ENCODE measurements at places on chromosomes 2 and 18.

DNA sequence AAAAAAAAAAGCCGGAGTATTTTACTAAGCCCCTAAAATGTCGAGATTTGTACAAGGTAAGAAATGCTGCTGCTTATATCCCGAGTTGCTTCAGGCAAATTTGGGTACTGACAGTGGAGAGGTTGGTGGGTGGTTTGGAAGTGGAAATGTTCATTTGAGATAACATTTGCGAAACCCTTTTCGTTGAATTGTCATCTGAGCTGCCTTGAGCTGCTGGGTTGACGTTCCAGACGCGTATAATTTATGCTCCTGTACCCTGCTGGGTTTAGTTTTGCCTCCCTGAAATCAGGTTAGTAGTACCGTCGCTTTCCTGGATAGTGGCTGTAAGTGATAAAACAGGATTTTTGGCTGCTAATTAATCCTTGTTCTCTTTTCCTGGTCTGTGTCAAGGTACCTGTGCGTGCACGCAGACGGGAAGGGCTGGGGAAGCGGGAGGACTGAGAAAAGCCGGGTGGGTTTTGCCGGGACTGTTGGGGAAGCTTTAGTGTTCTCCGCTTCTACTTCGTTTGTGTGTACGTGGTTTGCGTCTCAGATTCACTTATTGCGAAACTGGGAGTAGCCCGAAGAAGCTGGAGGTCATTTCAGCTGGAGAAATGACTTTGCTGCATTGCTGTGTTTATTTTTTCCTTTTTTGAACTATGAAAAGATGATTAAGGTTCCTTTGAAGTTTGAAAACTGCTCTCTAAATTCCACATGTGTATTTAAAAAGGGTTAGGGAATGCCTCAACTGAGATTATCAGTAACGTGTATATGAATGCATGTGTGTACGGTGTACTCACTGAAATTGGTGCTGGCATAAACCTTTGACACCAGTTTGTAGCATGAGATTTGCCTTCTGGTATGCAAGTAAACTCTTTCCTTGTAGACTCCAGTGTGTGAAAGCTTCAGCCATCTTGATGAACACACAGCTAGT lies 709 bp downstream of the UGP2 start:
- DNase-seq, result no peak

DNA sequence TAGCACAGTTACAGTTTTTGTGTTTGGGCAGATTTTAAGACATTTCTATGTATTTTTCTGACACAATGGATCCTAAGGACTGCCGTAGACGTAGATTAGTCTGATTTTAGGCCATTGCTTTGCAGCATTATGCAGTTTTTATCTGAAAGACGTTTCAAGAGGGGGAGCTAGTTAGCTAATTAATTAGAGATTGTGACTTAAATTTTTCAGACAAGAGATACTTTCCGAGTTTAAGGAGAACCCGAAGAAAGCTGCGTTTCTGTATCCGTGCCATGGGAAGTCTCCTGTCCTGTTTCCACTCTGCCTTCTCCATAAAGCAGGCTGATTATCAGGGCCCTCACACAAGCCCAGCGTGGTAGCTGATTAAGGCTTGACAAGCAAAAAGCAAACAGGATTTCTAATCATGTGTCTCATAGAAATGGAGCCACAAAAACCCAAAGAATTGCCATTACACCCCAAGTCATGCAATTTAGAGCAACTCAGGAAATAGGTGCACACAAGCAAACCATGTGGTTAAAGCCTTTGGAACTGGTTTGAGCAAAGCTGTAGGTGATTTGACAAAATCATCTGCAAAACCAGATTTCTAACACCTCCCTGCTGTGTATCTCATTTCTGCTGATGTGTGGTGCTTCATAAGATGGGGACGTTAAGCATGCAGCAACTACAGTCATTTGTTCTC lies 808.1 kb downstream of the RNF144A start:
- DNase-seq, result no peak

DNA sequence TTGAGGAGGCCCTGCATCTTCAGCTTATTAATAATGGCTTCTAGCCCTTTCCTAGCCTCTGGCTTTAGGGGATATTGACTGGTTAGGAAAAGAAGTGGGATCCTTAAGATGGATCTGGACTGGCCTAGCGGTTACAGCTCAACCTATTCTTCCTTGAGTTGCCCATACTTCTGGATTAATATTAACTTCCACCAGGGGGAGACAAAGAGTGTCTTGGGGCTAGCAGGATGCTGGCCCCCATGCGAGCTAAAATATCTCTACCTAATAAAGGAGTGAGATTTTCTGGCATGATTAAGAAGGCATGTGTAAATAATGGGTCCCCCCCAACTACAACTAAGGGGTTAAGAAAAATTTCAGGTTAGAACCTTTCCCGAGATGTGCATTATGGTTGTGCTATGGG lies 23.2 kb upstream of the PLA2R1 start:
- no peak for DNase-seq

DNA sequence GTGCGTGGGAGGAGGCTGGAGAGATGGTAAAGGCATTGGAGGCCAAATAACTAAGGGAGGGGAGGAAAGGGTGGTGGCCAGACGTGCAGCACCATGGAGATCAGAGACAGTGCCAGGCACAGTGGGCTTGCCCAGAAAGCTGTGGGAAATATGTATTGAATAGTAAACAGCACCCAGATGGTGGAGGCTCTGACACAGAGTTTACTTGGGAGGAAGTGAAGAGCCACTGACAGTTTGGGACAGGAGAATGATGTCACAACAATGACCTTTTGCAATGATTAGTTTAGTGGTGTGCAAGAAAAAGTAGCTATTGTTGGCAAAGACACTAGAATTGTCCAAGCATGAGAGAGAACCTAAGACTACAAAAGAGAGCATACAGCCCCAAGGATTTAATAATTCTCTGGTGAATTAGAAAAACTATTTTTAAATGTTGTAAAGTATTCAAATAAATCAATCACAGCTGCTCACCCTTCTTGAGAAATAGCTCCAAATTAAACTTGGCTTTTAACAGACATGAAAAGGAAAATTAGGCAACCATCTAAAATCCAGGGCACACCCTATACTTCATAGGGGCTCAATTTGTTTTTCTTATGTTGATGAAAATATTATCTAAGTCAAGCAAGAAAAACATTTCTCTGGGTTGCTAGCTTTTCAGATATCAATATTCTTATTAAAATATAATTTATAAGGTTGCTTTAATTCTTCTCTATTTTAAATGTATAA lies 458.7 kb upstream of the HNRNPA3 start:
- no peak for DNase-seq

DNA sequence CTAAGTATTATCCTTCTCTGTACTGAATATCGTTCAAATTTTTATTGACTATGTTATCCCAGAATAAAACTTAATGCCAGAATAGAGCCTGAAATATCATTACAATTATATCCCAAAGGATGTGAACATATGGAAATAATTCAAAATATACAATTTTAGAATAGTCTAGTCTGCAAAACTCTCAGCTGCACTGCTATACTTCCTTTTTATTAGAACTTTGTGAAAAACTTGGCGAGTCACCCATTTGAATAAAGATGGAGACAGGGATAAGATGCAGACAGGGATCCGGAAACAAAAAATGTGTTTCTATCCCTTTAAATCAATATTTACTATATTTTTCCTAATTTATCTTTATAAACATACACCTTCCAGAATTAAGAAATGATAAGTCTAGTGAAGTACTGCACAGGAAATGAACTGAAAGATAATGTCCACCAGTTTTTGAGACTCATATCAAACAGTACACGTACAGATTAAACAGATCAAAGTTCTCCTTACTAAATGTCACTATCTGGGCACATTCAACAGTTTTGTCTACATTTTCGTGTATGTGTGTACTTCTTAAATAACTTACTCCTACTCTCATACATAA lies 107.8 kb downstream of the MEP1B start:
- no peak for DNase-seq

- DNase-seq, result no peak
Measured at GRCh38 chr2:172375251-172375650, 52.1 kb upstream of the ITGA6 start.

DNA sequence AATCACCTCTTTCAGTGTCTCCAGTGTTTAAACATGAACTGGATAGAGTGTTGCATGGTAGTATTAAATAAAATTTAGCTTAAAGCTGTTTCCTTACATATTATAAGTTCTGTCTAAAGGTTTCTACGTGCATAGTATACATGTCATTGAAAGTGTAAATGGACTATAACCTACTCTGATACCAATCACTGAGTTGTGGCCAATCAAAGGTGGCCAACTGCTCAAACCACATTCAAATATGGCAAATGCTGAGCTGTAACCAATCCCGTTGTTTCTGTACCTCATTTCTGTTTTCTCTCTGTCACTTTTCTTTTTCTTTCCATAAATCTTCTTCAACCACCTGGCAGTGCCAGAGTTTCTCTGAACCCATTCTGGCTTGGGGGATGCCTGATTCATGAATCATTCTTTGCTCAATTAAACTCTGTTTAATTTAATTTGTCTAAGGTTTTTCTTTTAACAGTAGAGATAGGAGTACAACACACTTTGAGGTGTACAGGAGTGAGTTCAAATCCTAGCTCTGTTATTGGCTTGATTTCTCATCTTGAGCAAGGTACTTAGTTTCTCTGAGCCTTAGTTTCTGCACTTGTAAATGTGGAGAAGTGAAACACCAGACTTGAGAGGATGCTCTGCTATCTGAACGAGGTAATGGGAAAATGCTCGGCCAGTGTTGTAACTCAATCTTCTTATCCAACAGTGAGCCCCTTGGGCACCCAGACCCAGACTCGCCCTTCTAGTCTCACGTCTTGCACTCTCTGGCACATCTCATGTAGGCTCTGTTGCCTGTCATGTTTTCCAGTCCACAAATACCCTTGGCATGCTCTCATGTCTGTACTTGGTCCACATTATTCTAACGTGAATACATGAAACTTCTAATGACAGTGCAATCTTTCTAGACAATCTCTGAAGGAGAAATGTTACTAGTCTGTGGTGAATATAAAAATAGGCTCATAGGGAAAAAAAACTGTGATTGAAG lies 228.0 kb downstream of the PIK3C3 start:
- no peak for DNase-seq

- DNase-seq, result no peak
Measured at GRCh38 chr2:207083361-207084110, 82.2 kb downstream of the KLF7 start.

- no peak for DNase-seq
Measured at GRCh38 chr18:74139888-74140287, 7.7 kb downstream of the FBXO15 start.

- no peak for DNase-seq
Measured at GRCh38 chr2:54256091-54256694, at the start of gene TSPYL6. Gene TSPYL6 (minus strand): TSS chr2:54256229. CDS start chr2:54256151, 78 bp downstream.

DNA sequence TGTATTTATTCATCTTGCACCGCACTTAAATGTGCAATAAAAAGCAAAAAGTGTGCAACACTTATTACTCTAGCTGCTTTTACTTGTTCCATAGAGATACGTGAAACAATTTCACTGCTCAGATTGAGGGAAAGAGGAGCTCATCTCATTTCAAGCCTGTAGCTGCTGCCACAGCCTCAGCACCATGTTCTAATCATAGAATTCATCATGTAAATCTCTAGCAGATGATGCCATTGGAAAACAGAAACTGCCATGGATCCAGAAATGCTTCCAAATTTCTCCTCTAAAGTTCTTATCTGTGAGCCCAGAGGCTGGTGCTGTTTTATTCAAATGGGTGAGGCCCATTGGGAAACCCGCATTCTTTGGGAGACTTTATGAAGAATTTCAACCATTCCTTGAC lies 2.0 kb downstream of the CDC42EP3 start:
- no peak for DNase-seq

- DNase-seq, result no peak
Measured at GRCh38 chr2:37361216-37361815, 16.9 kb downstream of the QPCT start.

DNA sequence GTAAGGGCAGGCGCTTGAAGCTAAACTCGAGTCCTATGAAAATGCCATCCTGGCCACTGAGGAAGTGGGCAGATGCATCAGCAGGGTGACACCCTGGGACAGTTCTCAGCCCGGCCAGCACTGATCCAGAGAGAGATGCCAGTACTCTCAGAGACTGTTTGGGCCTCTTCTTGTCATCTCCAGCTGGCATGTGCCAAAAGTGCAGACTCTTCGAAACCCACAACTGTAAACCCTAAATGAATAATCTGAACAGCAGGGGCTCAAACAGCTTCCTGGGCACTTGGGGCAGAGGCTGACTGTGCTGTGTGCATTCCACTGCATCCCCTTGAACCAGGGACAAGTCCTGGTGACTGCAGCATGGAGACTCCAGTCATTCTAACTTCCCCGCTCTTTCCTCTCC lies 204.2 kb upstream of the SMAD2 start:
- no peak for DNase-seq

DNA sequence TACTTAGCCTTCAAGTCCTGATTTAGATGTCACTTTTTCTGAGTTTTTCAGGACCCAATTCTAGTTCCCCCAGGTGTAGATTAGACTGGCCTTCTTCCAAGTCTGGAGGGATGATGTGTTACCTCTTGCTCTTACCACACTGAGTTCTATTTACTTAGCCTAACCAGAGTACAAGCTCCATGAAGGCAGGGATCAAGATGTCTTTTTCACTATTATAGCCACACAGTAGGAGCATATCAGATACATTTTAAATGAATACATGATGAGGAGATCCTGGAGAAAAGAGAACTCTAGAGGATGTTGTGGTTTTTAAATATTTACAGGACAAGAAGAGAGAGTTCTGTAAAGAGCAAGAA lies 30.3 kb downstream of the TMEM87B start:
- DNase-seq, result no peak

DNA sequence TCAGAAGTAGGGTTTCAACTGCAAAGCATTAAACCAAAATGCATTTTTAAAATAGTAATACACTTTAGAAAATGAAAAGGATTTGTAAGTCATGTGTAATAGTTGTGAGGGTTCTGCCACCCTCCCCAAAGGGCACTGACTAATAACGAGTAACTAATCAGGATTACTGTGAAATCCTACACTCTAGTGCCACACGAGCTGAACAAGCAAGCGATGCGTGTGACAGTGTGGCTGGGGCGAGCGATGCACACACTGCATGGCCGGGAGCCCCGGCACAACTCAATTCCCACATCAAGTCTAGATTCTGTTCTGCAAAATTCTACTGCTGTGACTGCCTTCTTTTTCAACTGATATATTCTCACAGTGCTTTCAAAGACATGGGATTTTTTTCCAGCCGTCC lies 156.4 kb downstream of the SEPTIN10 start:
- no peak for DNase-seq

DNA sequence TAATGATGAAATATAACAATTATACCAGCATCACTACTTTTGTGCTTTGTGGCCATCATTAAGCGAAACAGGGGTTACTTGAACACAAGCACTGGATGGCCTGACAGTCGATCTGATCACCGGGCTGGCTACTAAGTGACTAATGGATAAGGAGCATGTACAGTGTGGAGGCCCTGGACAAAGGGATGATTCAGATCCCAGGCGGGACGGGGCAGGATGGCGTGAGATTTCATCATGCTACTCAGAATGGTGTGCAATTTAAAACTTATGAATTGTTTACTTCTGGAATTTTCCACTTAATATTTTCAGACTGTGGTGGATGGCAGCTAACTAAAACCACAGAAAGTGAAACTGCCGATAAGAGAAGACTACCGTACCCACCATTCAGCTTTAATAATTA lies 7.0 kb upstream of the CLIP4 start:
- no peak for DNase-seq

- DNase-seq, result no peak
Measured at GRCh38 chr2:8612734-8613179, 69.1 kb upstream of the ID2 start.

Data from stimulated activated CD8-positive, alpha-beta memory T cell treated with anti-CD3 and anti-CD28 coated beads, Interleukin-4, amount 100 ng/mL, for 1 hour (primary cell).